Activated T-cell treated with anti-CD3 and anti-CD28 coated beads, Interleukin-2, amount 50 U/mL, for 24 hours (primary cell): ENCODE measurements at places on chromosomes 16 and 17.

DNA sequence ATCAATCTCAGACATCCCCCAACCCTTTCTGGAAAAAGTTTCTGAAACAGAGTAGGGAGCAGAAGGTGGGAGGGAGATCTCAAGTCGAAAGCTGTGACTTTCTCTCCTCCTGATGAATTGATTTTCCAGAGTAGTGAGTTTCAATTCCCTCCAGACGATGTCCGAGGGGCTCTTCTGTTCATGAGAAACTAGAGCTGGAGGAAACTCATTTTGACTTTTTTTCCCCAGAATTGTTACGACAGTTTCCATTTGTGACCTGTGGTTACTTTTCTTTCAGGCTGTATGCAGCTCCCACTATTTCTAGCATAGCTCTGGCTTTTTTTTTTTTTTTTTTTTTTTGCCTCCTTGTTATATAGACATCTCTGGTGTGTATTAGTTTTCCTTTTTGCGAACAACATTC lies 422.1 kb upstream of the SALL1 start:
- DNase-seq, result no peak

DNA sequence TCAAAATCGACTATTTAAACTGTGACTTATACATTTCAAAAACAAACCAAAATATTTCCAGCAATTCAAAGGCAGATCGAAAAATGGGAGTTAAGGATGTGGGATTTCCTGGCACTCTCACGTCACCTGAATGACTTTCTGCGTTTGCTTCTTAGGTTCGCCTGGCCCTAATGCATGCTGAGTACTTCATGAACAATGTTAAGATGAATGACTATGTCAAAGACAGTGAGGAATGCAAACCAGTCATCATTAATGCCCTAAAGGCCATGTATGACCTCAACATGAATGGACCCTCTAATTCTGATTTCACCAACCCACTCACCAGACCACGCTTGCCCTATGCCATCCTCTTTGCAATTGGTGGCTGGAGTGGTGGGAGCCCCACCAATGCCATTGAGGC lies 7.3 kb downstream of the KLHL10 start:
- DNase-seq, result no peak

GRCh38 chr17:15490634-15491261 lies 23.3 kb upstream of the CDRT4 start:
- no peak for DNase-seq

DNA sequence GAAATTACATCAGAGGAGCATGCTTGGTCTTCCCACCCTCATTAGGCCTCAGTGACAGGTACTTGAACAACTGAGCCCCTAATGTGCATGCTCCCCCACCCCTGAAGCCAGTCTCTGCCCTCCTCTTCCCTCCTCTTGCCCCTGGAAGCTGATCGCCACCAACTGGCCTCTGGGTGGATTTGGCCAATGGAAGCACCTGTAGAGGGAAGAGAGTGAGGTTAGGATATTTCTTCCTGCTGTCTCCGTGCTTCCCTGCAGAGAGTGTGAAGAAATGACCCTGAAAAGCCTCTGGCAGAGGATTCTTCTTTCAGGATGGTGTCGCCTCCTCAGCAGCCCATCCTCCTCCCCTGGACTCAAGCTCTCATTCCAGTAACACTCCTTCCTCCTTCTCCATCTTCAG lies 5.9 kb upstream of the CBLN1 start:
- no peak for DNase-seq

- DNase-seq, result no peak
These were observed 24.5 kb upstream of the MILR1 start for GRCh38 chr17:64424324-64424849.

- DNase-seq, result no peak
These were observed 332.7 kb downstream of the ZFHX3 start for GRCh38 chr16:72715267-72715666.

DNA sequence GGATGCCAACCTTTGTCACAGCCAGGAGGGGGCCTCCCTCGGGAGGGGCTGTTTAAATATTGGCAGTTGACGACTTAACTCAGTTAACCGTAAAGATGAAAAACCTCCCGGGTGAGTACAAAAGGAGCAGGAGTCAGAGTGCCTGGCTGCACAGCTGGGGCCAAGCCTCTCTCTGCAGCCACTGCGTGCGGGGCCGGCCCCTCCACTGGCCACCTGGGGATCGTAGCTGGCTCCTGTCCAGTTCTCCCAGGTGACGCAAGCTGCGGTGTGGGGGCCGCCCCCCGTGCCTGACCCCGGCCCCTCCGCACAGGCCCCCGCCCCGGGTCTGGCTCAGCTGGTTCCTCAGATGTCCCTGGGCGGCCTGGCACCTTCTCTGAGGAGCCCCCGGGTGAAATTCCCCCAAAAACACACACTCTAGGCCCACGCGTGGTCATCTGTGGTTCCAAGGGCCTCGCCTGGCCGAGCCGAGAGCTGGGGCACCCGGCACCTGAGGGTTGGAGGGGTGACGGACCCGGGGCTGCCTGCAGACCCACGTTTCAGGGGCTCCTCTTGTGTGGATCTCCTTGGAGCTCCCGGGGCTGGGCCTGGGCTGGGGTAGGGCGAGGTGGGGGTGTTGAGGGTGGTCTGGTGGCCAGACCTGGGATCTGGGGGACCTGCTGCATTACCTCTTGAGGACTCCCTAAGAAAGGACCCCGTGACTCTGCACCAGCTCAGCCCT lies 7.4 kb upstream of the CACNA1H start:
- no peak for DNase-seq

DNA sequence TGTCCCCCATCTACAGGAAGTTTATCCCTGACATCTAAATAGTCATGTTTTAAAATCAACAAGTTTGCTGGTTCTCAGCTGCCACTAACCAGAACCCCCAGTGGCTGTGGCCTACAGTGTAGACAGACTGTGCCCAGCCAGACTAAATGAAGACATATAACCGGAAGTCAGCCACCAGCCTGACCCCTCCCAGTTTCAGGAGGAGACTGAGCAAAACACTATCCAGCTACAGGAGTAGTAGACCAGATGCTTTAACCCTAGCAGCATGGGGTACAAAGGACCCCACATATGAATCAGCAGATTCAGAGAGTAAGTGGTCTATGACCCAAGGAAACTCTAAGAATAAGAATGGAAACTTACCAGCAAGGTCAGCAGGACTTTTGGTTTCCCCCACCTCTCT lies 83.4 kb downstream of the HIC1 start:
- no peak for DNase-seq

DNA sequence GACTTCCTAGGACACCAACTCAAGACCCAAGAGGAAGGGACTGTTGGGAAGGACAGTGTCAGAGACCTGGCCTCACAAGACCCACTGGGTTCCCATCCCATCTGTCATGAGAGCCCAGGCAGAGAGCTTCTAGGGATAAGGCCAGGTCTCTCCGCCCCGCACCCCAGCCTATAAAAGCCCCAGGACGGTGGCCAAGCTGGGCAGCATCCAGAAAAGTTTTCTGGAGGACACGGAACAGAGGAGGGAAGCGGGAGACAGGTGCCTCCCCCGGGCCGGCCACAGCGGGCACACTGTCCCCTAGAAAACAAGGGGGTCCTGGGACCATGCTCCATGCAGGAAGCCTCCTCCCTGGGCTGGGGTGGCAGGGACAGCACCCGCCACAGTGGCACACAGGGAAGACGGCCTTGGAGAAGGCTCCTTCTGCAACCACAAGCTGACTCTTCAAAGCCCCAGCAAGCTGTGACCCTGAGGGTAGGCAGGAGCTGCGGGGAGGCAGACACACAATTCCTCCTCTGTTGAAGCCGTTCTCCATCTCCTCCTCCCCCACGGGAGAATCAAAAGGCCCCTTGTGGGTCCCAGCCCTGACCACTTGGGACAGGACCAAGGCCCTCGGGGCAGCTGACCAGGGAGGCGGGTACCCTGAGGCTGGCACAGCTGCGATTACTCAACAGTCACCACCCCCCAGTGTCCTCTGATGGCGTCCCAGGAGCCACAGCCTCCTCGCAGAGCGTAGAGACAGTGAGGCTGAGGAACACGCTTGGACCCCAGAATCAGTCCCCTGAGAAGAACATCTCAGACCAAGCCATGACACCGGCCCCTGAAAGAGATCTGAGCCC lies 26.1 kb downstream of the TRPV3 start:
- no peak for DNase-seq

DNA sequence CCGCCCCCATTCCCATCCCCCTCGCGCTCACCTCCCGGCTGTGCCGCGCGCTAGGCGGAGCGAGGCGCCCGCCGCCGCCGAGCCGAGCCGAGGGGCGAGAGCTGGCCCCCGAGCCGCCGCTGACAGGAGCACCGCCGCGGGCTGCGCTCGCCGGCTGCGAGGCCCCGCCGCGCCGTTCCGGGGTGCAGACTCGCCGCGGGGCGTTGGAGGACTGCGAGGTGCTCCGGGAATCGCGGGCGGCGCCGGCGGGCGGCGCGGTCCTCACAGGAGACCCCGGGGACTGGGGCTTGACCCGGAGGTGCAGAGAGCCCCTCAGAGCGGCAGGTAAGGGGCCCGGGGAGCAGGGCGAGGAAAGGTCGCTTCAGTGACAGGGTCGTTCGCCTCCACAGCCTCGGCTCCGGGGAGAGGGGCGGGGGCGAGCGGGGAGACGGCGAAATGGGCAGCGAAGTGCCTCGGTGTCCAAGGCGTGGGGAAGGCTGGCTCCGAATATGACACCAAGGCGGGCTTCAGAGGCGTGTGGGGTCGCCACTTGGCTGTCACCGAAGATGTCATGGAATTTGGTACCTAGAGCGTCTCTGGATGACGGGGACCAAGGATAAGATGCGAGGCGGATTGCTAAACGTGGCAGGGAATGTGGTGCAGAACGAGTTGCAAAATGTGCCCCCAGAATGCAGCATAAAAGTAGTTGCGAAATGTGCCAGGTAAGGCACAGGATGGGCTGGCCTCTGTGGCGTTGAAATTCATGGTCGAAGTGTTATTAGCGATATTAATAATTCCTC lies 580 bp downstream of the TANC2 start:
- peak; percentile 79 for DNase-seq

DNA sequence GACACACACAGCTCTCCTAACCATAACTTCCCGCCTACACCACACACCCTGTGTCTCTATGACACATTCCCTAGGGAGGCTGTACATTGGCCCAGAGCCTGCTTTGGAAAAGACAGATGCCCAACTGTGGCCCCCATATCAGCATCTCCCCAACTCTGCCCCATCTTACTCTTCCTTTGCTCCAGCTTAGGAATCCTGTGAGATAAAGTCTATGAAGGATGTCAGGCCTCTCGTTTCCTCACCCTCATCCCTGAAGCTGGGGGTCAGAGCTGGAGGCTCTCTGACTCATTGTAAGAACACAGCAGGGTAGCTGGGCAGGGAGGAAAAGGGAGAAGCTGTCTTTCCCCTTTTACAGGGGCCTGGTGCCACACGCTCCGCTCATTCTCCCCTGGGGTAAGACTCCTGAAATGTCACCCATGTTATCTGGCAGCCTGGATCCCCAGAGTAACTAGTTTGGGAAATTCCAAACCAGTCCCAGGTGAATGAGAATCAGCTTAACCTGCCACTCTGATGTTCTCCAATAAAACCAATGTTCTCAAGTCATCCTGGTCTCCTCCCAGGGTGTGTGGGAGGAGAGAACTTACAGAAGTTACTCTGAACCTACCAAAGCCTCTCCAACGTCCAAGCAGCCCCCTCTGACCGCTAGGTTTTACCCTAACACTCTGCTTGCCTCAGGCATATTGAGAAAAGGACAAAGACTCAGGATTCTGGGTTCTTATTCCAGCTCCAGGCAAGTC lies 2.8 kb downstream of the RAPGEFL1 start:
- DNase-seq, result no peak

DNA sequence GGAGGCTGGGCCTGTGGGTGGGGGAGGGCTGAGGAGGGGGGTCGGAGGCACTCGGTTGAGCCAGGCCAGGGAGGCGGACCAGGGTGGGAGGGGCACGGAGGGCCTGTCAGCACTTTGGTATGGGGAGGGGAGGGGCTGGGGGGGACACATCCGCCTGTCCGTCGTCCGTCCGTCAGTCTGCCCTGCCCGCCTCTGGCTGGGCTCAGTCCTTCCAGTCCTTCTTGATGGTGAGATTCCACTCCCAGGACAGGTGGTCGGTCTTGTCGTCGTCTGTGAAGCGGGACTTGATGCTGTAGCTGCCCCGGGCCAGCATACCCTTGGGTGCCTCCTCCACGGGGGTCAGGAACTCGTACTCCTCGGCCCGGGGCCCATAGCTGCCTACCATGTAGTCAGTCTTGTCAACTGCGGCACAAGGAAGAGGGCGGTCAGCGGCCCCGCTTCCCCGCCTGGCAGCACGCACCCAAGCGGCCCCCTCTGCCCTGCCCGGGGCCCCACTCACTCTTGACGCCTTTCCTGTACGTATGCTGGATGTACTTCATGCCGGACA lies 2.4 kb downstream of the ARHGDIA start:
- no peak for DNase-seq

- DNase-seq, result no peak
These were observed 17.4 kb downstream of the NGFR start for GRCh38 chr17:49512296-49513043.

DNA sequence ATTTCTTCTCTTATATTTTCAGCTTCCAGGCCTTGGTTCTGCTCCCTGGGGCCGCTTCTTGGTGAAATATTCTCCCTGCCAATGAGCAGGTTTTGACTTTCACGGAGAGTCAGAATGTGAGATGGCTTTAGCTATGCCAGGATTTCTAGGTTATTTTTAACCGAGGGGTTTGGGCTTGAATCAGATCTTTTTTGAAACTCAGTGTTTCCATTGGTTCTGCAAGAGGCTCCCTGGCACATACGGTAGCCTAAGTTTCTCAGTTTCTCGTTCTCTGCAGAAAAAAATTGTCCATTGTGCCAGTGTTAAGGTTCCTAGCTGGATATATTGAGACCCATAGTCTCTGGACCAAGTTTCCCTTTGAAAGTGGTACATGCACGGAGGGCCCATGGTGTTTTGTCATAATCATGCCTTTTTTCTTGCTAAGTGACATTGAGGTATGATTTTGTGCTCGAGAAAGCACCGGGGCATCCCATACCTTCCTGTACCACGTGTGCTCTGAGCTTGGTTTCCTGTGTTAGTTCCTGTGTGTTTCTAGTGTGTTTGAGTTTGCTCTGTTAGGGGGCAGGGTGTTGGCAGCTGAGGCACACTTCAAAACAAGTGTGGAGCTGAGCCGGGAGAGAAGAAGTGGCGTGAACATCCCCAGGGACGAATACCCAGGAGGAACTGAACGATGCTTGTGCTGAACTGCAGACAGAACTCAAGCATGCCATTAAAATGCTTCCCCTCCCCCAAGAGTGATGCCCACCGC lies 127.2 kb downstream of the HS3ST3B1 start:
- DNase-seq, result peak; percentile 60

DNA sequence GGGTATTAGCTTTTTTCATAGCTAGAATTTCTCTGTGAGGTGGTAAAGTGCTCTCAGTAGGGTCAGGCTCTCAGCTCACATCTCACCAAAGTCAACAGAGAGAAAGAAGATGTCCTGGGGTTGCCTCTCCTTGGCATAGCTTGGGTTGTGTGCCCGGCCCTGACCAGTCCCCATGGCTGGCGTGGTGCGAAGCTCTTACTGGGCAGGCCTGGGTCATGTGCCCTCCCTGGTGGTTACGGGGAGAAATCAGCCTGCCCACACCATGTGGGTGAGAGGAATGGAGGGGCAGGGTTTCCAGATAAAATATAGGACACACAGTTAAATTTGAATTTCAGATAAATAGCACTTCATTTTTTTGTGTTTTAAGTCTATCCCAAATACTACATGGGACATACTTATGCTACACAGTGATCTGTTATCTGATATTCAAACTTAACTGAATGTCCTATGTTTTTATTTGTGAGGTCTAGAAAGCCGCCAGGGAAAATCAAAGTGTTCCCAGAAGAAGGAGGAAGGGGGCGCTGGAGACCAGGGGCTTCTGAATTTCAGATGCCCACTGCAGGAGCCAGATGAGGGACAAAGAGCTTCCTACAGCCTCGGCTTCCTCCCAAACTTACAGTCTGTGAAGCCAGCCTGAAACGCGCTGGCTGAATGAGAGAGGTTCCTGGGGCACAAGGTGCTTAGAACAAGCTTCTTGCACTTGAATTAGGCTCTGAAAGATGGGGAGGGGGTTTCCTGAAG lies 45.4 kb downstream of the NKD1 start:
- DNase-seq, result no peak
